ENCODE measurements at places on chromosomes 12 and 14. TPM values are rescaled to one million over a fixed set of nuclear protein-coding genes. Genes with fewer than 3 reads are reported as not detected.

IFT81 gene
- total RNA-seq = 16.0 TPM

TDRD9 gene
- not detected for total RNA-seq

SLC6A12 gene
- 1.0 TPM for total RNA-seq

TAS2R9 gene
- not detected for total RNA-seq

LPAR5 gene
- 0.65 TPM for total RNA-seq

THAP2 gene
- 4.4 TPM for total RNA-seq

SIX1 gene
- total RNA-seq = 9.3 TPM

CCNK gene
- total RNA-seq = 56.5 TPM

C12orf56 gene
- not detected for total RNA-seq

Data from A549 treated with DMSO at 1 μM for 4 hours (cell line).